ENCODE measurements at places on chromosomes 5 and 9.

DNA sequence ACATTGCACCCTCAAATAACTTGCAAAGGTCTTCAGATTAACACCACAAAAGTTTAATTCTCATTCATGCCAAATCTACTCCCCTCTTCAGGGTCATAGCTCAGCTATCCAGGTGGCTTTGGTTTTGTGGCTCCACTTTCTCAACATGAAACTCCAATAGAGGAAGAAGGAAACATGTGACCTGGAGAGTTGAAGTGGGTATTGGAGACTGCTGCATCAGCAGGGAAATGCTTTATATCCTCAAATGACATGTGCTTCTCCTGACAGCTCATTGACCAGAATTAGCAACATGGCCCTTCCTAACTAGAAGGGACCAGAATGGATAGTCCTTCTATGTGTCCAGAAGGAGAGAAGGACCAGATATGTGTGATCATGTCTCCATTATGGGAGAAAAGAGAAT is 73.6 kb downstream of the TLR4 start:
- DNase-seq = no peak

DNA sequence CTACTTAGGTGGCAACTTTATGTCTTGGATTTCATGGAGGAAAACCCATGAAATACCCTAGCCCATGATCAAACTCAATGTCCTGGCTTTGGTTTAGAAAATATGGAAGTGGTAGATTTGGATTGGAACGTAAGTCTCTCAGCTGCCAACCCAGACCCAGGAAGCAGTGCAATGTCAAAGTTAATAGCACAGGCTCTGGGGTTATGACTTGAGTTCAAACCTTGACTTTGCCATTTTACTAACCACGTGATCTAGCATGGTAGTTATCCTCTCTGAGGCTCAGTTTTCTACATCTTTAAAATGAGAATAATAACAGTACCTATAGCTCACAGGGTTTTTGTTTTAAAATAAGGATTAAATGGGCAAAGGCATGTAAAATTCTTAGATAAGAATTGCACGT is 13.8 kb downstream of the FYB1 start:
- no peak for DNase-seq

DNA sequence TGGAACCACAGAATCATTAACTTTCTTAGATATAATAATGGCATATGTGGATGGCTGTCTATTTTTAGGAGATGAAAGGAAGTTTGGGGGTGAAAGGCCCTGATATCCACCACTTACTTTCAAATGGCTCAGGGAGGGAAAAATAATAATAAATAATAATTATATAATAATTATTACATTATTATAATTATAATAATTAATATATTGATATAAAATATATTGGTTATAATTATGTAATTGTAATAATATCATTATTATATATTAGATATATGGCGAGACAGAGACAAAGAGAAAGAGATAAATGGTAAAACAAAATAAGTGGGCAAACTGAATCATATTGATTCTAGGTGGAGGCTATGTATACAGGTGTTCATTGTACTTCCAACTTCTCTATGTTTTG is 136.6 kb downstream of the GAPVD1 start:
- DNase-seq = no peak

- DNase-seq = no peak
These were observed 4.6 kb upstream of the MYORG start for GRCh38 chr9:34381323-34381722.

DNA sequence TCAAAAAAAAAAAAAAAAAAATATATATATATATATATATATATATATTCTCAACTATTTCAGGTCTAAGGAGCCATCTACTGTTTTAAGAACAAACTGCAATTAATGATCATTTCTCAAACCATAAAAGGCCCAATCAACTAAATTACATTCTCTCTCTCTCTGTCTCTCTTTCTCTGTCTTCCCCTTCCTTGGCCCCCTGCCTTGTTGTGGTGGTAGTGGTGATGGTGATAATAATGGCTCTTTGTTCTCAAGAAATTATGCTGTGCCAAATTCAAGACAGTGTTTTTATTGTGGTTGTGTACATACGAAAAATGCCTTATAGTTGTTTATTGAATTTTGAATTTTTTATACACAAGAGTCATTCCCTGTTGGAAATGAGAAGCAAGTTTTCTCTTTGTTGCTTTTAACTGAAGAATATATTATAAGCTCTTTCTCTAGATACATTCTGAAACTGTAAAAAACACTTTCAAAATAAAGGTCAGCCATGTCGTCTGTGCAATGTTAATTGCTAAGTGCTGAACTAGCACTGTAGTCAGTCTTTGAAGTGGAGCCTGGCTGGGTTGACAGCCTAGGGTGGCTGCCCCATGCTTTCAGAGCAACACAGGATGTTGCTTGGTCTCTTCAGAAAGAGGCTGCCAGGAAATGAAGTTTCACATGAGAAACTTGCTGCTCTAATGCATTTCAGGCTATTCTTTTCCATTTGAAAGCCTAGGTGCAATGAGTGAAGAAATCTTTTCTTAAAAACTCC is 96.0 kb downstream of the HINT1 start:
- no peak for DNase-seq

GRCh38 chr9:21801683-21802417 is 586 bp upstream of the MTAP start:
- peak; percentile 88 for DNase-seq

DNA sequence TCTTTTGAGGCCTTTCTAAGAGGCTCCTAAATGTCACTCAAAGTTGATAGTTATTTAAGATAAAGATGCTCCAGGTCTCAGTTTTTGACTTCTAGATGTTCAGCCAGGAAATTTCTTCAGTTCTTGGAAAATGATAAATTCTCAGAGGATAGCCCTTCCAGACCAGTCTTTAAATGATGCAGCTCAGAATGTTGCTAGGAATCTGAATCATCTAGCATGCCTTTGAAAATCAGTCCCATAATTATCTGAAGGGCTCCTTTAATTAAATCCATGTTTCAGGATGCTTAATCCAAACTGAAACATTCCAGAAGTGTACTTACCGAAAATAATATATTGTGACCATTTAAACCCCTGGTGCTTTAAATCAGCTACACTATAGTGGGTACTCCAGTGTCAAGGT is 107.5 kb upstream of the FBN2 start:
- no peak for DNase-seq

- no peak for DNase-seq
These were observed 389.4 kb downstream of the CTNND2 start for GRCh38 chr5:11514705-11515432.

- no peak for DNase-seq
These were observed 174.7 kb upstream of the PPP1R2B start for GRCh38 chr5:156675395-156675794.

- DNase-seq = peak; percentile 90
These were observed 26.1 kb upstream of the ANXA2R start for GRCh38 chr5:43065948-43066798.

DNA sequence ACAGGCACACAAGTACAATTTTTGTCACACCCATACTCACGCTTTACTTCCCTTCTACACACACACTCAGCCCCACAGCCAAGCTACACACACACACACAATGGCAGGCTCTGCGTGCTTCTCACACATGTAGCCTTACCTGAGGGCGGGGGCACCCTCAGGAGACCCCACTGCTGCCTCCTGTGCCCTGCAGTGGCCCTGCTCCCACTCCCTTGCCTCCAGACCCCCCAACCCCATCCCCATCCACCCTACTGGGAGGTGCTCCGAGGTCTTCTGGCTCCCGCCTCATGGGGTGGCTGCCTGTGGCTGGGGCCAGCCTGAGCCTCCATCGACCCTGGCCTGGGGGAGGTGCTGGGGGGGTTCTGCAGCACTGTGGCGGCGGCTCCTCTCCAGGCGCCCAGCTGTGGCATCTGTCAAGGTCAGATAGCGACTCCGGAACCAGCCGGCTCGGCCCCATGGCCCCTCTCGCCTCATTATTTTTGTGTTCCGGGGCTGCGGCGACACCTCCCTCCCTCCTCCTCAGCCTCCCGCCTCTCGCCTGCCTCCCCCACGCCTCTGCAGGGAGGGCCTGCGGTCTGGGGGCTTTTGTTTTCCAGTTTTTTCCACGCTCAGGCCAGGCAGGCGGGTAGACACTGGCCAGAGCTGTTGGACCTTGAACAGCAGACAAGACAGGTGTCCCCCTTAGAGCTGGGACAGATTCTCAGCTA is 21.7 kb downstream of the CXXC5 start:
- no peak for DNase-seq

- DNase-seq = no peak
These were observed 200.1 kb downstream of the MCTP1 start for GRCh38 chr5:95084757-95085156.

- no peak for DNase-seq
These were observed 79.6 kb upstream of the RNU6ATAC start for GRCh38 chr9:134243778-134244467.

- DNase-seq = no peak
These were observed 256.5 kb upstream of the MVB12B start for GRCh38 chr9:126070058-126070655.

- peak; percentile 14 for DNase-seq
These were observed 52.3 kb upstream of the CNTLN start for GRCh38 chr9:17082343-17083064.

- no peak for DNase-seq
These were observed 11.3 kb downstream of the DBN1 start for GRCh38 chr5:177462021-177462670.
